ENCODE measurements at places on chromosomes 6 and 20.

DNA sequence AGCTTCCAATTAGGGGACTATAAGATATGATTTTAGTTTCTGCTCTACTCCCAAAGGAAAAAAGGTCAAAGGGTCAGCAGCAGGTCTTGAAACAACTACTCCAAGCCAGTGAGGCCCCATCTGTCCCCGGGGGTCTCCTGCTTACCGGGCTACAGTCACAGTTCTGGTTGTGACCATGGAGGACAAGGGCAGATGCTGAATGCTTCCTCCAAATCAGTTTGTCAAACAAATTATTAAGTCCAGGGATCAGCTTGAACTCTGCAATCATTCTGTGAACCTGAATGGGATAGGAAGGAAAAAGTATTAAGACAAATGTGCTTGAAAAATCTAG lies 60.2 kb downstream of the MYH7B start:
- no peak for DNase-seq

- DNase-seq = no peak
These were observed 228.8 kb downstream of the SYNDIG1 start for GRCh38 chr20:24698189-24698588.

GRCh38 chr6:121647905-121648304 lies 212.5 kb downstream of the GJA1 start:
- DNase-seq = no peak

- no peak for DNase-seq
These were observed 4.2 kb upstream of the NTSR1 start for GRCh38 chr20:62704341-62704948.

DNA sequence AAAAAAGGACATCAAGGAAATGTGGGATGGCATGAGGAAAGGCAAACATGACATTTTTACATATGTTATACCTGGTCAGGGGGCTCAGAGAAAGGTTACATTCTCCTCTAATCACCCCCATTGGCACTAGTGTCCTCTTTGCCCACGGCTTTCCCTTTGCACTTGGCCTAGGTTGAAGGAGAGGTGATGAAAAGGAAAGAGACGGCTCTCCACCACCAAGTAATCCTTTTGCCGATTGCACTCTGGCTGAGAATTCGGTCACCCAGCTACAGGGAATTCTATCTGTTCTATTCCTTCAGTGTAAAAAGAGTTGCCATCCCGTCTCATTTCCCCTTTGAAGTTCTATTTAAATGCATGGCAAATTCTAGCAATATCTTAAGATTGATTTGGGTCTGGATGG lies 10.4 kb downstream of the VGLL2 start:
- no peak for DNase-seq

- DNase-seq = no peak
These were observed 378.5 kb downstream of the KIF16B start for GRCh38 chr20:16194617-16195360.

DNA sequence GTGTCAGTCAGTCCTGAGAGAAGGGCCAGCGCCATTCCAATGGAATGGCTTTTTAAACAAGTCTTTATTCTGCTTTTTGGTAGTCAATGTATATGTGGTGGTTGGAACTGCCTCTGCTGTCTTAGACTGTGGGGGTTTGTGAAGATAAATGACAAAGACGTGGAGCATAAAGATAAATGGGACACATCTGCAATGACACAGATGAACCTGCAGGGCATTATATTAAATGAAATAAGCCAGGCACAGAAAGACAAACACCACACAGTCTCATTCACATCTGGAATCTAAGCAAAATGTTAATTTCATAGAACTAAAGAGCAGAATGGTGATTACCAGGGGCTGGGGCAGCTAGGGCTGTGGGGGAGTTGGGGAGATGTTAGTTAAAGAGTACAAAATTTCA lies 912.8 kb upstream of the MAN1A1 start:
- DNase-seq = no peak

DNA sequence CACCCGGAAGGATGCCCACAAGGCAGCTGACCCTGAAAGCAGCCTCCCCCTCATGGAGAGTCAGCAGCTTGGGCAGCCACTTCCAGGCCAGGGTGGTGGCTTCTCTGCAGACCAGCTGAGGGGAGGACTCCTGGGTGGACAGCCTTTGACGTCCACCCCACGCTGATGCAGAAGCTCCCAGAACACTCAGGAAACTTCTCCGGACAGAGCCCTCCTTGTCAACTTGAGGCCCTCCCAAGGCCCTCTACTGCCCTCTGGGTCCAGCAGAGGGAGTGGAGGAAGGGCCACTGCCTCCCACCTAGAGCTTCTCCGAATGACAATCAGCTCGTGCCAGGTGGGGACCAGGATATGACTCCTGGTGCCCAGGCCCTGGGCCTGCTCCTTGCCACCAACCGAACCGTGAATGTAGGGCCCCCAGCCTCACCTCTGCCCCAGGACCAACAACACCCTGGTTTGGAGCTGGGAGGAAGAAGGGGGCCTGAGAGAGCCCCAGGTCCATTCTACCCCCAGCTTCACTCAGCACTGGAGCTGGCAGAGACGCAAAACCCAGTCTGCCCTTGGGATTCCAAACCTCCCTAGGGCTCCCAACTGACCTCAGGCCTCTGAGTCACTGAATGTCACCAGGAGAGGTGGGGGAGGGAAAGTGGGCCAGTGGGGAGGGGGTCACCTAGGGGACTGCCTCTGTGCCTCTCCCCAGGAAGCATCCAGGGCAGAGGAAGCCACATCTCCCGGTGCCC lies 10.9 kb upstream of the SLC22A7 start:
- DNase-seq = no peak

DNA sequence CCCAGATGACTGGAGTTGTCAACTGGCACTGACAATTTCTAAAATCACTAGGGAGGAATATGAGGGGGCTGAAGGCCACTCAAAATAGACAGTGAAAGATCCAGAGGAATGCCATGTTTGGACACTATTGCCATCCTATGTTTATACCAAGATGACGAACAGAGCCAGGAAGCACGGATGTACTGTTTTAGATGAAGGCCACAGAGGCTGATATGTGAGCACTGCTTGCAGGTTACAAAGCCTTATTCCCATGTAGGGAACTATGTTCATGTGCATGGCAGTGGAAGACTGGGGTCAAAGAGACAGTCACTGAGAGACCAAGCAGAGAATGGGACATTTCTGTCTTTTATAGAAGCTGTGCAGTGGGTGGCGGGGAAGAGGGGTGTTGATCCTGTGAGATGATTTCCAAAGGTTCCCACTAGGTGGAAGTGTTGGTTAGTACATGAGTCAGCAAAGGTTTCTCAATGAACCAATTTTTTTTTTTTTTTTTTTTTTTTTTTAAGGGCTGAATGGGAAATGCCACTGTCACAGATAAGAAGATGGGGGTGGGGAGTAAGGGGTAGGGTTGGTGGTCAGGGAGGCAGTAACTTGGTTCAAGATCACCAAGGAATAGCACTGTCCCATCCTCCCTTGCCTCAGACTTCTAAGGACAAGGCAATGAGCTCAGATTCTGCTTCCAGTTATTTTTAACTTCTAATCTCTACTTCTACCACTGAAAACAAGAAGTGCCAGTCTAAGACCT lies 46.7 kb upstream of the MOCS1 start:
- peak; percentile 12 for DNase-seq

DNA sequence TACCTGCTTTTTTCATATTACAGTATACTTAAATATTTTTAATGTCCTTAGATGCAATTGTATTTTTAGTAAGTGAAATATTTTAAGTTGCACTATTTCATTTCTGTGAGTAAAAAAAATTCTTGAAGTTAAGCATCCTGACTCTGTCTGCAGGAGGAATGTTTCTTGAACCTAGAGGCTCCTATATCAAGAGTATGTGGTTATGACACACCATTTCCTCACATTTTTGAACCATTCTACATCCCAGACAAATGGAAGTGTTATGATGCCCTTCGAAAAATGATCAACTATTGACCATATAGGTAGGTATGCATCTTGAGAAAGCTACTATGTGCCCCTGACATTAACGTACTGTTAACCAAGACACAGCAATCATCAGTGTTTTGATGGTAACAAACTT lies 237.0 kb downstream of the BCKDHB start:
- DNase-seq = no peak

DNA sequence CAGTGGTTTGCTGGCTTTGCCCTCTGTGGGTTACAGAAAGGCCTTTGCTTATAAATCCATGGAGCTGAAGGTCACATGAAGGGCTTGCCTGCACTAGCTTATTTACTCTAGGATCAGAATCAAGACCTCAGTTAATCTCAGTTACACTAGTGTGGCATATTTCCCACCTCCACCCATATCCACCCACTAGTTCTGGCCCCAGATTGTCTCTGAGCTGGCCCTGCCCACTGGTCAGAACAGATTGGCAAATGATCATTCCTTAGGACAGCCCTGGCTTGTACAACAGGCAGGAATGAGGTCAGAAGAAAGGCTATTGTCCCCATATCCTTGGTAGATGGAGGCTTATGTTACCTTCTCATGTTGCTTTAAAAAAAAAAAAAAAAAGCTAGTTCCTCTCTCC lies 33.3 kb upstream of the SASH1 start:
- no peak for DNase-seq

DNA sequence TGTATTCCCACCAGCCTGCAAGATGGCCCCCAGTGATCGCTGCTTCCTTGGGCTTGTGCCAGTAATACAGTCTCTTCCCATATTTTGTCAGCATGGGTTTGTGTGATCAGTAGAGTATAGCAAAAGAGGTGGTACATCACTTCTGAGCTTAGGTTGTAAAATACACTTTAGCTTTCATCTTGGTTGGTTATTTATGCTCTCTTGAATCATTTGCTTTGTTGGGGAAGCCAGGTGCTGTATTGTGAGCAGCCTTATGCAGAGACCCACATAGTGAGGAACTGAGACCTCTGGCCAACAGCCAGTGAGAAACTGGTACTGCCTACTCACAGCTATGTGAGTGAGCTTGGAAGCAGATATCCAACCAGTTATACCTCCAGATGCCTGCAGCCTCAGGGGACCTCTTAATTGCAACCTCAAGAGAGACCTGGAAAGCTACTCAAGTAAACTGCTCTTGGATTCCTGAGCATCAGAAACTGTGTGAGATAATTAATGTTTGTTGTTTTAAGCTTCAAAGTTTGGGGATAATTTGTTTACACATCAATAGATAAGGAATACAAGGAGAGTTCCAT lies 229.3 kb downstream of the FARS2 start:
- DNase-seq = no peak

GRCh38 chr20:11729806-11730205 lies 187.9 kb upstream of the BTBD3 start:
- DNase-seq = no peak

GRCh38 chr6:22025468-22026163 lies 271.2 kb downstream of the PRL start:
- DNase-seq = peak; percentile 8

DNA sequence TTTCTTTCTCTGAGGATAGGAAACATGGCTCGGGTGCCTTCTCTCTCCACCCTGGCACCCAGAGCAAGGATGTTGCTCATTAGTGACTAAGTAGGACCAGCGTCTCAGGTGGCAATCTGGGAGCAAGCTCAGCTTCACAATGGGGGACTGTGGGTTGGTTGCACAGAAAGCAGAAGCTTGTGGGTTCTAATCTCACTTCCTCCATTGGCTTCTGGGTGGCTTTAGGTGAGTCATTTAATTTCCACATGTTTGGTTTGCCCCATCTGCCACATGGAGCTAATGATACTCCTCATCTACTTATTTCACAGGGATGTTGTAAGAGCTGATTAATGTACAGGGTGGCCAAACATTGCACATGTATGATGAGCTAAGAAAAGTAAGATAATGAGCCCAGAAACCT lies 54.8 kb upstream of the AKIRIN2 start:
- peak; percentile 40 for DNase-seq

GRCh38 chr20:10721137-10721896 lies 47.5 kb upstream of the JAG1 start:
- DNase-seq = no peak

- no peak for DNase-seq
These were observed 30.5 kb upstream of the RIPPLY2 start for GRCh38 chr6:83822629-83823169.

DNA sequence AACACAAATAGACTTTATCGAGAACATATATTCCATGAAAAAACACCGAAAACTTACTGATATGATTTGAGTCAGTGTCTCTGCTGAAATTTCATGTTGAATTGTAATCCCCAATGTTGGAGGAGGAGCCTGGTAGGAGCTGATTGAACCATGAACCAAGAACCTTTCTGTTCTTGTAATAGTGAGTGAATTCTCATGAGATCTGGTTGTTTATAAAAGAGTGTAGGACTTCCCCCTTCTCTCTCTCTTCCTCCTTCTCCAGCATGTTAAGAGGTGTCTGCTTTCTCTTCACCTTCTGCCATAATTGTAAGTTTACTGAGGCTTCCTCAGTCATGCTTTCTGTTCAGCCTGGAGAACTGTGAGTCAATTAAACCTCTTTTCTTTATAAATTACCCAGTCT lies 1289.3 kb upstream of the CITED2 start:
- DNase-seq = no peak

DNA sequence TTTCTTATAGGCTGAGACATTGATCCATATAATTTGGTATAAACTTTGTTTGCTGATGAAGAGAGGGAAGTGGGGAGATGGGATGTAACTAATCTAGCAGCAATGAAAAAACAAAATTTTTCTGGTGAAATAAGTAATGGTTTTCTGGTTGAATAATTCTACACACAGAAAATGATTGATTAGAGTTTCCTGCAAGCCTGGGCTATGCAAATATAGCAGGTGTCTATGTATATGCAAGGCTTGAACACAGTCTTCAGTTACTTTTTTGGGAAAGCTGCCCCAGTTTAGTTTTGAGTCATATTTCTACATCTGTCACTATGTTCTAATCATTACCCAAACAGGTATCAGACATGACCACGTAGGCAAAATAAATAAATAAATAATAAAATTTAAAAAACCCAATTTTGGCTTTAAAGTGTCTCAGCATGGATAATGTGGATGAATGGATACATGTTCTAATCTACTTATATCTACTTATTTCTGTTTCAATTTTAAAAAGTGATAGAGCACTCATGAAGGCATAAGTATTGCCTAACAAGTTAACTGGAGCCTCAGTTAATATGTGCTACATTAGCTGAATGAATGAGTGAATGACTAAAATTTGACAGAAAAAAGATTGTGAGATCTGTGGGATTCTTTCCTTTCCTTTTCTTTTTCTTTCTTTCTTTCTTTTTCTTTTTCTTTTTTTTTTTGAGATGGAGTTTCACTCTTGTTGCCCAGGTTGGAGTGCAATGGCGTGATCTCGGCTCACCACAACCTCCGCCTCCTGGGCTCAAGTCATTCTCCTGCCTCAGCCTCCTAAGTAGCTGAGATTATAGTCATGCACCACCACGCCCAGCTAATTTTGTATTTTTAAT lies 37.2 kb upstream of the TFB1M start:
- DNase-seq = no peak

GRCh38 chr6:3869284-3869631 lies 20.1 kb downstream of the FAM50B start:
- no peak for DNase-seq

DNA sequence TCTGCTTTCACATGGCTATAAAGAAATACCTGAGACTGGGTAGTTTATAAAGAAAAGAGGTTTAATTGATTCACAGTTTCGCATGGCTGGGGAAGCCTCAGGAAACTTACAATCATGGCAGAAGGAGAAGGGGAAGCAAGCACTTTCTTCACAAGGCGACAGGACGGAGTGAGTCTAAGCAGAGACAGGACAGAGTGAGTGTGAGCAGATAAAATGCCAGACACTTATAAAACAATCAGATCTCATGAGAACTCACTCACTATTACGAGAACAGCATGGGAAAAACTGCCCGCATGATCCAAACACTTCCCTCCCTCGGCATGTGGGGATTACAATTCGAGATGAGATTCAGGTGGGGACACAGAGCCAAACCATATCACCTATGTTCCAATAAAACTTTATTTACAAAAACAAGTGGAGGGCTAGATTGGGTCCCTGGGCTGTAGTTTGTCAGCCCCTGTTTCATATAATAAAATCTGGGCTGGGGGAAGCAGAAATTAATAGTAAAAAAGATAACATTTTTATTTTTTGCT lies 37.1 kb upstream of the CTAGE9 start:
- DNase-seq = no peak

- DNase-seq = no peak
These were observed 32.1 kb upstream of the CENPW start for GRCh38 chr6:126307849-126308248.

Measured in CD4-positive, alpha-beta T cell treated with Interleukin-10 for 1 hour (primary cell).